ENCODE measurements at places on chromosomes 4 and X.

GRCh38 chr4:141132709-141133145 lies 542 bp downstream of the RNF150 start:
- DNase-seq: peak; percentile 38

- no peak for DNase-seq
Measured at GRCh38 chr4:117249333-117249732, 164.0 kb upstream of the TRAM1L1 start.

DNA sequence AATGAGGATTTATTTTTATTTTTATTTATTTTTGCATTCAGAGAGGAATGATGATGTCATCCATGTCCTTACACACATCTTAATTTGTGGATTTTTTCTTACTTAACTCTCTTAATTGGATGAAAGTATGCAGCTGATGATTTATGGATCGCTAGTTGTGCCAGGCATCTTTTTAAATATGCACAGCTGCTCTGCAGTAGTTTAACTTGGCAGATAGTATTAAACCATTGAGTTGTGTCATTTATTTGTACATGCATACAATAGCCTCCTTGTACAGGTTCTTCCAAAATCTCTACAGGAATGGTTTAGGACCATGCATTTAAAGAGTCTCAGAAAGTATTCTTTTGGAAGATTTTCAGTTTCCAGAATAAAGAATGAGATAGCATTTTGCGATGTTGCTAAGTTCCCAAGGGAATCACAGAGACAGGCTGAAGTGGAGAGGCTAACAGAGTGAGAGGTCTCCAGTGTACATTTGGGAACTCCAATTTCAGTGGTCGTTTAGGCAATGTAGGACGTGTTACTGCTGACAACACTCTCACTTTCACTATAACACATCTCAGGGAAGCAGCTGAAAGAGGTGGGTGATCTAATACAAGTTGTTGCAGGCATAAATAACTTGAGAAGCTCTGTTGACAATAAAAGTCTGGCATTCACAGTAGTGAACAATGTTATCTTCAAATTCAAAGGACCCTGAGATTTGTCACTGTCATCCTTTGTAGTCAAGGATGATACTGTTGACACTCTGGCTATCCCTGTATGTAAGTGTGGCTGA lies 49.9 kb upstream of the SCRG1 start:
- DNase-seq: peak; percentile 33

- no peak for DNase-seq
Measured at GRCh38 chrX:135737366-135738071, 24.1 kb downstream of the CT45A1 start.

- no peak for DNase-seq
Measured at GRCh38 chrX:72080800-72081199, 50.9 kb downstream of the RTL5 start.

DNA sequence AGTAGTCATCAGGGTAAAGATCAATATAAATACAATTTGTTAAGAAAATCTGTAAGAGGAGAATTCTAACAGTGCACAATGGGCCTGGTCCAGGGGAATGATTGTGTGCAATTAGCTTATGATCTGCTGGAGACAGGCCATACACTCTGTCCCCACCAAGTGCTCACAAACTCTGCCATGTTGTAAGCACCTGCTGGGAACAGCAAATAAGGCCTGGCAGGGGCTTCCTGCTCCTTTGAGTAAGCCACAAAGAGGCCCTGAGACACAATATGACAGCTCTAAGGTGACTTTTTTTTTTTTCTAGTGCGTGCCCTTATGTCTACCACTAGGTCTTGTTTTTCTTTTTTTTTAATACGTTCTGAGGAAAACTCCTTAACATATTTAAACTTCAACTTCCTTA lies 866.3 kb upstream of the PCDH7 start:
- no peak for DNase-seq

DNA sequence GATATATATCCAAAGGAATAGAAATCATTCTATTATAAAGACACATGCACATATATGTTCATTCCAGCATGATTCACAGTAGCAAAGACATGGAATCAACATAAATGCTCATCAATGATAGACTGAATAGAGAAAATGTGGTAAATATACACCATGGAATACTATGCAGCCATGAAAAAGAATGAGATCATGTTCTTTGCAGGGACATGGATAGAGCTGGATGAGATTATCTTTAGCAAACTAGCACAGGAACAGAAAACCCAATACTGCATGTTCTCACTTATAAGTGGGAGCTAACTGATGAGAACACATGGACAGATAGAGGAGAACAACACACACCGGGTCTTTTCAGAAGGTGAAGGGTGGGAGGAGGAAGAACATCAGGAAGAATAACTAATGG lies 1318.6 kb downstream of the PCDH19 start:
- no peak for DNase-seq

Measured in COLO829 (cell line).